Left renal pelvis (tissue), 4 donors: ENCODE measurements at places on chromosomes 12 and 14. TPM values are rescaled to one million over a fixed set of nuclear protein-coding genes. Genes with fewer than 3 reads are reported as not detected.

- no peak for DNase-seq
Measured at GRCh38 chr14:51527073-51527472, 124.6 kb upstream of the FRMD6 start.

DNA sequence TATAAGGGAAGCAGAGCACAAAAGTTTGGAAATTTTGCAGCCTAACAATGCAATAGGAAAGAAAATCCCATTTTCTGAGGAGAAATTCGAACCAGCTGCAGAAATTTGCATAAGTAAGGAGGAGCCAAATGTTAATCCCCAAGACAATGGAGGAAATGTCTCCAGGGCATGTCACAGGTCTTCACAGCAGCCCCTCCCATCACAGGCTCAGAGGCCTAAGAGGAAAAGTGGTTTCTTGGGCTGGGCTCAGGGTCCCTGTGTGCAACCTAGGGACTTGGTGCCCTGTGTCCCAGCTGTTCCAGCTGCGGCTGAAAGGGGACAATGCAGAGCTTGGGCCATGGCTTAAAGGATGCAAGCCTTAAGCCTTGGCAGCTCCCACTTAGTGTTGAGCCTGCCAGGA lies 190.0 kb downstream of the MDGA2 start:
- DNase-seq = no peak

DNA sequence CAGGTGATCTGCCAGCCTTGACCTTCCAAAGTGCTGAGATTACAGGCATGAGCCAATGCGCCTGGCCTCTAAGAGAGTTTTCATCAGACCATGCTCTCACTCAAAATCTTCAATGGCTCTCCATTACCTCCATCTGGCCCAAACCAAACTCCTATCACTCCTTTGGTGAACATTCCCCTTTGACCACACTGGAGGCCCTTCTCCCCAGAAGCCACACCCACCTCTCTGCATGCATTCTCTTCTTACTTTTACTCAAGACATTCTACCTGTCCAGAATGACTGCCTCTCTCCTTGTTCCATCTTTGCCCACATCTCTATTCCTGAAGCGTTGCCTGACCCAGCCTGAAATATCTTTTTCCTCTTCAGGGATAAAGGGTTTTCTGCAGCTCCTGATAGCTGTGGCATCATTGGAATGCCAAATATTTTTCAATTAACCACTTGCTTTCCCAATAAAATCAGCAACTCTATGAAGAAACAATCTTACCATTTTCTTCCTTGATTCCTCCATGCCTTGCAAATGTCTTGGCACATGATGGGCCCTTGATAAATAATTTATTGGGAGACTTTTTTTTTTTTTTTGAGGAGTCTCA lies 15.5 kb downstream of the PLEK2 start:
- no peak for DNase-seq

DNA sequence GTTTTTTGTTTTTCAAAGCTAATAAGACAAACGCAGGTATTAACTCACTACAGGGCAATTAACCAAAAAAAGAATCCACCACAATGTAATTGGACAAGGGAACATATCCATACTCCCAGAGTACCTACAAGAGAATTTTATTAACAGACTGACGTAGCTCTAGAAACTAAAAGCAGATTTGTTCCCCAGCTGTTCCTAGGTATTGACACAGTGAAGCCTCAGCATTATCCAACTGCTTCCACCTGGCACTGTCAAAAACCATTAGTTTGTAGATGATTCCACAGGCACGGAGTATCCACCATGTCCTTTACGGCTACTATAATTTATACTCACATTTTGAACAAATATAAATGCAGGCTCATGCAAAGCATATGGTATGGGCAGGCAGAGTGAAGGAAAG lies 22.3 kb downstream of the PPM1H start:
- no peak for DNase-seq

DNA sequence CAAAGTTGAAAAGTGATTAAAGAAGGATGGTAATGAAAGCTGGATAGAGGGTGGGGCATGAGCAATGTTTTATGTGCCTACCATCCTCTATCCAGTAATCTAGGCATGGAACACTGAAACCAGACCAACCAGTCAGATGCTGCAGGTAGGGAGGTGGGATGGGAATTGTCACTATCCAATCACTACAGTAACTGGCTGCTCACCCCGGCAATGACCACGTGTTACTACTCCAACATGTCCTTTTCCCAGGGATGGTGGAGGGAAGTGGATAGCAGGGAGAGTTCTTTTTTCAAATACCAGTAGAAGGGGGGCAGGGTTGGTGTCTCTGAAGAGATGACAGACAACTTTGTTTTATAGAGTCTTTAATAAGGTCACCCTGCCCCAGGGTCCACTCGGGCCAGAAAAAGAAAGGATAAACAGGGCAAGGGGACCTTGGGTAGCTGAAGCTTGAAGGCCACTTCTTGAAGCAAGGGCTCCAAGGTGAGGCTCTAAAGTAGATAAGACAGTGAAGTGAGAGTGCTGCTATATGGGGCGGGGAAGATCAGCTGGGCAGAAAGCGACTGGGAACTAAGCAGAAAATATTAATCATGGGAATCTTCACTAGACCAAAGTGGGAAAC lies 14.7 kb upstream of the CDH24 start:
- DNase-seq = no peak

- DNase-seq = no peak
Measured at GRCh38 chr12:69509308-69509736, 39.1 kb downstream of the FRS2 start.

GRCh38 chr12:65665817-65666216 lies 158.5 kb upstream of the HMGA2 start:
- DNase-seq = no peak

Gene MOAP1
- 38.4 TPM for polyA plus RNA-seq

Gene KCNMB4
- polyA plus RNA-seq = 18.6 TPM

DNA sequence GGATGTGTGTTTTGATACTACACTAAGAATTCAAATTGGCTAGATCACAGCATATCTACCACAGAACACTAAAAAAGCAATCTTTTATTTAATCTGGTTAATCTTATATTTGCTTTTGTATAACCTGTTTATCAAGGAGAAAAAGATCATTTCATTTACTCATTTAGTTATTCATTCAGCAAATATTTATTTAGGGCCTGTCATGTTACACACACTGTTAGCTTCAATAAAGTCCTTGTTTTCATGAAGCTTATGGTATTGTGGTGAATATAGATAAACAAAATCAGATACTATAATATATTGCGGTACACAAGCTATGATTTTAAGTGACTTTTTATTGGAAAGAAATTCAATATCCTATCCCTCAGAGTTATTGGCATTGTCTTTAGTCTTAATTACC lies 350.8 kb downstream of the LRFN5 start:
- no peak for DNase-seq

DNA sequence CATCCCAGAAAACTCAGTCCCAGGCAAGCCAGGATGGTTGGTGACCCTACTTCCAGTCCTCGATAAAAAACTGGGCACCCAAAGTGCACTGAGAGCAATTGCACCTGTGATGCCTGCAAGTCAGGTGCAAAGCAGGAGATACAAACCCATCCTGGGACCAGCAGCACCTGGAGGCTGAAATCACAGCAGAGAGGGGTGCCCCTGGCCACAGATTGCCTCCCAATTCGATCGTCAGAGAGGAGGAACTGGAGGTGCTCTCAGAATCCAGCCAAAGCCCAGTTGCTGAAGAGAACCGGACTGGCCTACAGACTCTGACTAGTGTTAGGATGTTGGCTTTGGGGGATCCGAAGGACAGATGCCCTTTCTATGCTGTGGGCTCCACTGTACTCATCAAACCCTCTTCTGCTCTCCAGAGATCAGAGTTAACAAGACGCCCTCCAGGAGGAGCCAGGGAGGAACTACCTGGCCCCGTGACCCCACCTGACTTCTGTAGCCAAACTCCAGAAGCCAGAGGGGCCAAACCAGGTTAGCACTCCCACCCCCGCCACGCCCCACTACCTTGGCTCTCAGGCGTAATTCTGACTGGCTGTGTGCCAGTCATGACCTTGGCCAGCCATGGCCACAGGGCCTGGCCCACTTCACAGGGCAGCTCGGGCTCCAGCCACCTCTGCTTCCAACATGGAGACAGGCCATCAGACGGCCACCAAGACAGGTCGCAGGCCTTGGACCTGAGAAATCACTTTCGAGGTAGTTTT lies 284.5 kb upstream of the RTL1 start:
- no peak for DNase-seq

Gene TNS2
- polyA plus RNA-seq = 90.5 TPM

DNA sequence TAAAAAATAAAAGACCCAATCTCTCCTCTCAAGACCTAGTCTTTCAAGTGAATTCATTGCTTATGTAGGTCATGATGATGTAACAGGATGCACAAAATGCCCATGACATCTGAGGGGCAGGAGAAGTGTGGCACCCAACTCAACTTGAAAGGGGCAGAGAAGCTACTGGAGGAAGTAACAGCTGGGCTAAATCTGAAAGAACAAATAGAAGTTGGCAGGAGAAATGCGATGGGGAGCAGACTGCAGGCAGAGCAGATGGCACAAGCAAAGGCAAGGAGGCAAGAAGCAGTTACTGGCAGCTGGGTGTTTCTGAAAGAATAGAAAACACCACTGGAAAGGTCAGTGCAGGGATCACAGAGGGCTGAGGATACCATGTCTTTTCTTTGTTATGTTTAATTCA lies 14.6 kb downstream of the SLC38A4 start:
- DNase-seq = no peak

- no peak for DNase-seq
Measured at GRCh38 chr12:49870501-49871262, 27.8 kb upstream of the BCDIN3D start.

DNA sequence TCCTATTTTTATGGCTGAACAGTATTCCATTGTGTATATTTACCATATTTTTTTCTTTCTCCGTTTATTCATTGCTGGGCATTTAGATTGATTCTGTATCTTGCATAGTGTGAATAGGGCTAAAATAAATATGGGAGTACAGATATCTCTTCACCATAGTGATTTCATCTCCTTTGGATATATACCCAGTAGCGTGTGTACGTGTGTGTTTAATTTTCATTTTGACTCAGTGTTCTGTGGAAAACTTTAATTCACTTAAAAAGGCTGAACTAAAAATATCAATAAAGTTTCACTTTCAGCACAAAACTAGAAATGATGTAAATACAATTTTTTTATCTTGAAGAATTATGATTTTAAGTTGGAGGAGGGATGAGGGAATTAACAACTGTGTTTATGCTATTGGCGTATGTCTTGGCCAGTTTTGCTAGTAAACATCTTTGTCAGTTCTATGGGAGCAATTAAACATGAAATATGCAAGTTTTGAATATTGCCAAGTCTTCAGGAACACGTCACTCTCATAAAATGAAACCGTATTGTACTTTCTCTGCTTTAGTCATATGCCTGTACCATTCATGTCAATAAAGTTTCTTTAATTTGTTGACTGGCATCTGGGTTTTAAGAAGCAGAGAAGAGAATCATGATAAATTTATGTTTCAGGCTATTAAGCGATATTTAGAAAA lies 99.8 kb downstream of the PTGER2 start:
- no peak for DNase-seq

Gene DIO2
- 0.47 TPM for polyA plus RNA-seq

GRCh38 chr12:124862768-124863415 lies 772 bp downstream of the SCARB1 start:
- DNase-seq = no peak

DNA sequence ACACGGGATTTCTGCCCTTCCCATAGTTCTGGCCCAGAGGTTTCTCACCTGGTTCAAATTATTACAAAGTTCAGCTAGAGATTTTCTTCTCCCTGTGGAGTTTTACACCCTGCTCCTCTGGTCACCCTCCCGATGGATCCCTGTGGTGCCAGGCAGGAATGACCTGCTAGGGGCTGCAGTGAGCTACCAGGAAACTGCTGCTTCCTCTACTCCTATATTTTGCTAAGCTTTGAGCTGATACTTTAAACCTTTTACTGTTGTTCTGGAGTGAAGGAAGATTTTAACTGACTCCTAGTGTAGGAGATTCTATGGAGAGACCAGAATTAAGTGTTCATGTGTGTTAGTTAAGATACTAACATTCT lies 30.4 kb upstream of the LRIG3 start:
- DNase-seq = no peak

DNA sequence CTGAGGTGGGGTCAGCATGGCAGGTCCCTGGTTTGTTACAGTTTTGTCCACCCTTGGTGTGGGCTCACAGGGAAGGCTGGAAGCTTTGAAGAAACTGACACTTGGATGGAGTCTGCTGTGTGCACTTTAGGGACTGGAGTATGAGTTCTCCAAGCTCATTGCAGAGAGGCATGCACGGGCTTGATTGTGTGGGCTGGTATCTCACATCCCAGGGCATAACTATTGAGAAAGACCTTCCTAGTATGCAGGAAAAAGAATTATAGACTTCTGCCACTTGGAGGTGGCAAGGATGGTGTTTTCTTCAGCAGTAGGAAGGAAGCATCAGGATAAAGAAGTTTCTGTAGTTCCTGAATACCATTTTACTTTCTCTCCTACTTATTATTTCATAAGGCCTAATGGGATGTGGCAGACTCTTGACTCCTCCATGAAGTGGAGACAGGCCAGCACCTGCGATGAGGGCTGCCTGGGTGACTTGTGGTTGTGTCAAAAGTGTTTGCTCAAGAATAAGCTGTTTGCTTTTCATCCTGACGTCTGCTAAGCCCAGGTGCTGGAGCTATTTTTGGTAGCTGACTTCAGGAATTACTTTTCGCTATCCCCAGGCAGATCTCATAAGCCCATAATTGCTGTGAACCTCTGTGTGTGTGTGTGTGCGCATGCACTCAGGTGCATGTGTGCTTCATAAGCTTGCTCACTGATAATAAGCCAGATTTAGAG lies 125.8 kb downstream of the KTN1 start:
- DNase-seq = no peak

Gene ANO2
- 3.8 TPM for polyA plus RNA-seq

- DNase-seq = no peak
Measured at GRCh38 chr12:65673732-65674131, 150.6 kb upstream of the HMGA2 start.

Gene MUCL1
- polyA plus RNA-seq = not detected

Gene RTL1
- 0.12 TPM for polyA plus RNA-seq

- no peak for DNase-seq
Measured at GRCh38 chr12:101847325-101847724, 16.6 kb upstream of the GNPTAB start.
